ENCODE measurements at places on chromosomes 4 and X. TPM values are rescaled to one million over a fixed set of nuclear protein-coding genes. Genes with fewer than 3 reads are reported as not detected.

The DUSP9 gene
- total RNA-seq: 0.09 TPM

The ACTRT1 gene
- not detected for total RNA-seq

The MAGED4B gene
- 39.0 TPM for total RNA-seq

The MTMR8 gene
- total RNA-seq: 0.17 TPM

The ATOH1 gene
- total RNA-seq: not detected

The PABPC1L2B gene
- not detected for total RNA-seq

The BGN gene
- total RNA-seq: 11.2 TPM

The MAOB gene
- 0.09 TPM for total RNA-seq

The TDO2 gene
- not detected for total RNA-seq

The FDCSP gene
- not detected for total RNA-seq

The ABLIM2 gene
- total RNA-seq: 1.5 TPM

The MAGEA1 gene
- not detected for total RNA-seq

The CXorf49B gene
- not detected for total RNA-seq

The CPXCR1 gene
- total RNA-seq: not detected

The OTC gene
- 0.17 TPM for total RNA-seq

The FRMD7 gene
- not detected for total RNA-seq

The NDNF gene
- 3.4 TPM for total RNA-seq

The ENOPH1 gene
- total RNA-seq: 39.3 TPM
